ENCODE measurements at places on chromosomes 11 and 22.

- no peak for DNase-seq
These were observed 39.4 kb upstream of the GGTLC2 start for GRCh38 chr22:22605074-22605404.

DNA sequence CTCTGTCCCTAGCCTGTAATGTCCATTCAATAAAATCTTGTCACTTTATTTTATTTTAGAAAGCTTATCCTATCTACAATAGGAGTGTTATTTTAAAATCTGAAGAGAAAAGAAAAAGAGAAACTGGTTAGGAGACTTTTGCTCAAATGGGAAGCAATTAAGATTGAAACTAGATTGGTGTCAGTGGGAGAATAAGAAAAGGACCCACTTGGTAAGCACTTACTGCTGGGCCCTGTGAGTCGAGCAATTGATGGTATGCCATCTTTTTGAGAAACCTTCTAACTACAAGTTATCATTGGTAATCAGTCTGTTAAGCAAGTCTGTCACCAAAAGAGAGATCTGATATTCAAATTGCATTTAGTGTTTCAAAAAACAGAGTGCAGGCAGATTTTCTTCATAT, 258.4 kb downstream of the GRM5 start:
- DNase-seq, result no peak

- DNase-seq, result no peak
These were observed 168.9 kb downstream of the MIAT start for GRCh38 chr22:26825960-26826935.

DNA sequence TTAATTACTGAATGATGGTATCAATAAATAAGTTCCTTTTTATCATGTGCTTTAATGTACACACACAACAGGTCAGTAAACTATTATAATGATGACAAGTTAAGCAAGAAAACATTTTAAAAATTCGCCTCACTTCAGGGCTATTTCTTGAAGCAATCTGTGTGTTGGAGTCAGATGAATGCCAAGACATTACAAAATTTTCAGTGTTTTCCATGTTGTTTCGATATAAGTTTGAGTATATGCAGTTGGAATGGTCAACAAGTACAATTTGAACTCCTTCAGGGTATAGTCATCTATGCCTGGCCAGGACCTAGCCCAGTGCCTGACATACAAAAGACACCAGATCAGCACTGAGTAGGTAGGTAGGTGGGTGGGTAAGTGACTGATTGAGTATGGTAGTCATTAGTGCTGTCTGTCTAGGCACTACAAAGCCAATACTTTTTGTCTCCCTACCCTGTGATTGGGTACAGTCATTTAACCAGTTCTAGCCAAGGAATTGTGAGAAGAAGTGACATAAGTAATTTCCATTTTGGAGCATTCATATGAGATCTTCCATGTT, 7.5 kb downstream of the PRCP start:
- no peak for DNase-seq

- no peak for DNase-seq
These were observed 379 bp upstream of the SLC3A2 start for GRCh38 chr11:62880231-62880802.

DNA sequence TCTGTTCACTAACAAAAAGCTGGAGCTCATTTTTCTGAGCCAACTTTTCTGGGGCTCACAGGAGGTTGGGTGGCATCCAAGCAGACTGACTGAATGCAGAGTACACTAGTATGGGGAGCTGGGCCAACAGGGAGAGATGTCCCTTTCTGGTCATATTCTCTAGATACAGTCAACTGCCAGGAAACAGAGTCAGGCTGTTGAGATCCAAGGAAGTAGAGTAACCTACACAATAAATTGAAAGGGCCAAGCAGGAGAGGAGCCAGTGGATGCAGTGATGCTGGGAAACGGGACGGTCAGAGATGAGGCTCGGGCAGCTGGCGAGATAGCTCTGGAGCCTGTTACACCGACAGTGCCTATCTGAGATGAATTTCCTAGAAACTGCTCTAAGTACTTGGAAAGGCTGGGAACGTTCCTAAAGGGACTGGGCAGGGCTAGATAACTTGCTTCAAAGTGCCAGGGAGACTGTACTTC, 71.1 kb downstream of the LARGE2 start:
- DNase-seq, result no peak

DNA sequence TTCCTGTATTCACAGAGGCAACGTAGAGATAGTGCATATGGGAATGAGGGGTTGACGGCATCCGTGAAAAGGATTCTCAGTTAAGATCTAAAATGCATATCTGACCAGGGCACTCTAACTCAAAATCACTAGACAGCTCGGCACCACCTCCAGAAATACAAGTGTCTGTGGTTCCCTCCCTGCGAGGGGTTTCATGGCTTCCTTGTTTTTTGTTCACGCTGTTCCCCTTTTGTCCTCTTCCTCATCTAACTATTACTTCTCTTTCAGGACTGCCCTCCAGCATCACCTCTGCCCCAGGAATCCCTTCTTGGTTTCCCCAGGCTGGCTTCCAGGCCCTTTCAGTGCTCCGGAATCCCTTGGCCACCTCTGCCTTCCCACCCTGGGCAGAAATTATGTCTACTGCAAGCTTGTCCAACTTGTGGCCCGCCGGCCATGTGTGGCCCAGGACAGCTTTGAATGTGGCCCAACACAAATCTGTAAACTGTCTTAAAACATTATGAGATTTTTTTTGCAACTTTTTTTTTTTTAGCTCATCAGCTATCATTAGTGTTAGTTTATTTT, 159.9 kb downstream of the FBXO7 start:
- DNase-seq, result no peak

GRCh38 chr11:9982127-9982795, 311.8 kb downstream of the SBF2 start:
- DNase-seq, result no peak

DNA sequence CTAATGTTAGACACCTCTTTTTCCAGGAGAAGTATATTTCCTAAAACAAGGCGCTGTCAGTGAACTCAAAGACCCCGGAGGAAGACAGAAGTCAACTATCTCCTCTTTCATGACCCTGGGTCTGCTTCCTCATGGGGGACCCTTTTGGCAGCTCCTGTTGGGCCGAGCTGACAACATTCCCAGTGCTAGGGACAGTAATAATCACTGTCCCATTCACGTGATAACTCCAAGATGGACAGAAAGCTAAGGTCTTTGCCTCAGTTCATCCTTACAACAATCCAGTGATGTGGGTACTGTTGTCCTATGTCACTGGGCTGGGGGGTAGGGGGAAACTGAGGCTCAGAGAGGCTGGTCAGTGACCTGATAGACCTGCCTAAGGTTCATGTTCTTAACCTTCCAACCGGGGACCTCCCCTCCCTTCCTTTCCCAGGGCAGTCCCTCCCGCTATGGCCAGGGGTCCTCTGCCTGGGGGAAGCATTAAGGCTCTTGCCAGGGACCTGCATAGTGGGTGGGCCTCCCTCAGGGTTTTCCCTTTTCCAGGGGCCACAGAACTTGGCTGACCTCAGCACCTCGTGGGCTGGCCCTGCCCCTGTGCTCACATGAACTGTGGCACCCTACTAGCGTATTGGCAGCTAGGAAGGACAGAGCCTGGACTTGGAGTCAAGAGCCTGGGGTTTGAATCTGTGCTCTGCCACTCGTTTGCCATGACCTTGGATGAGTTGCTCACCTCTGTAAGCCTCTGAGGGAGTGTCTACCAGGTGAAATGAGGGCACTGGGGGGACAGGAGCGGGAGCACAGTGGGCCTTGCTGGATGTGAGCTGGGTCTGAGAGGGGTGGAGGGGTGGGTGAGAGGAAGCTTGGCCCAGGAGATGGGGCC, 53.6 kb downstream of the LRRC32 start:
- no peak for DNase-seq

GRCh38 chr22:23970816-23971486, 3.3 kb downstream of the DDT start:
- no peak for DNase-seq

GRCh38 chr11:18222814-18223421, 13.7 kb downstream of the SAA4 start:
- DNase-seq, result no peak

Data from DMS 273 treated with DMSO at 0.1 percent for 48 hours (cell line).